CD8-positive, alpha-beta memory T cell (primary cell): ENCODE measurements at places on chromosomes 3 and 15. TPM values are rescaled to one million over a fixed set of nuclear protein-coding genes. Genes with fewer than 3 reads are reported as not detected.
A peak's percentile ranks its signal among the peaks of the same experiment; 100 is the strongest.

The ZNF80 gene
- 1.8 TPM for total RNA-seq

GRCh38 chr3:16842272-16843270 is 42.2 kb upstream of the PLCL2 start:
- DNase-seq = peak; percentile 78
- no peaks in the 10 kb centered on the region for H3K36me3 ChIP-seq
- peak overlapping the region; percentile 67 for H3K4me3 ChIP-seq
- H3K27ac ChIP-seq = peak overlapping the region; percentile 85
- no peaks in the 10 kb centered on the region for H3K27me3 ChIP-seq

The PLCH1 gene
- total RNA-seq = not detected

DNA sequence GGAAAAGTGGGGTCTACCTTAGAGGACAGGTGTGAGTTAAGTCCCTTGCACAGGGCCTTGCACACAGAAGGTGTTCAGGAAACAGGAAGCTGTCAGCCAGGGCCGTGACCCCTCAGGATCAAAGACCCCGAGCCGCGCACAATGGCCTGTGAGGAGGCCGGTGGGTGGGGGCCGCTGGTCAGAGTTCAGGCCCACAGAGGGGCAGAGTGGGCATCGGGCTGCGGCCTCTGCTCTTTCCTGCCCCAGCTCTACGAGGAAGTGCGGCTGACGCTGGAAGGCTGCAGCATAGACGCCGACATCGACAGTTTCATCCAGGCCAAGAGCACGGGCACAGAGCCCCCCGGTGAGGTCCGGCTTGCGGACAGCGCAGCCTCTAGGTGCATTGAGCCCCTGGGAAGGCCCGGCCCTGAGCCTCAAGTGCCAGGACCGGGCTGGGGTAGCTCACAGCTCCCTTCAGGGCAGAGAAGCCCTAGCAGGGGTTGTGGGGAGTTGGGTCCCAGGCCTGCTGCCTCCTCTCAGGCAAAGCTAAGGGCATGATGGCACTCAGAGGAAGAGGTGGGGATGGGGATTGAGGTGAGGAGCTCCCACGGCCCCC is 37.2 kb downstream of the PSTPIP1 start:
- peak; percentile 44 for DNase-seq
- peaks cover 48% of the 10 kb centered on the region for H3K36me3 ChIP-seq
- H3K4me1 ChIP-seq = no peaks in the 10 kb centered on the region
- no peak overlapping the region for H3K27ac ChIP-seq
- no peak overlapping the region for H3K4me3 ChIP-seq

DNA sequence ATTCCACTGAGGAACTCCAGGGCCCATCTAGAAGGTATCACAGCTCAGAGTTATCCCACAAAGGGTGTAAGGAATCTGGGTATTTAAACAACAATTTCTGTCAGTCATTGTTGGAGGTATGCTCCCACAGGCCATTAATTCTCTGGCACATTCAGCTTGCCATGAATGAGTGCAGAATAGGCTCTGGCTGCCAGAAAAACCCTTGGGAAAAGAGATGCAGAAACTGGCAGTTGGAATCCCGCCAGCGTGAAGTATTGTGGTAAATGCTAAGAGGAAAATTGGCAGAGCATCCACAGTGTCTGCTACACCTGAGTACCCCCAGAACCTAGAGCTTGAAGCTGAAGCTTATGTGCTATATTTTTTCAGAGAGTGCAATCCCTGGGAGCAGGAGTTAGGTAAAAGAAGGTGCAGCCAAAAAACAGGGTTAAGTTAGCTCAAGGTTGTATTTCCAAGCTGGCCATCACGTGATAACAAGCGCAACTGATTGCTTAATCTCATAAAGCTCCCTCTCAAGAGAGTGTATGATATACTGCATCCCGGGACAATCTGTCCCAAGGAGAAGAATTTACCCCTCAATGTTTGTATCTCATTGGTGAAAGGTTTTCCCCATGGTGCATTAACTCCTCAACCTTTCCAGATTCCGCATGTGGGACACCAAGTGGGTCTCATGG is 94.2 kb upstream of the ACP3 start:
- H3K27ac ChIP-seq = no peak overlapping the region
- no peaks in the 10 kb centered on the region for H3K27me3 ChIP-seq
- DNase-seq = no peak
